ENCODE measurements at places on chromosomes 4 and X.

DNA sequence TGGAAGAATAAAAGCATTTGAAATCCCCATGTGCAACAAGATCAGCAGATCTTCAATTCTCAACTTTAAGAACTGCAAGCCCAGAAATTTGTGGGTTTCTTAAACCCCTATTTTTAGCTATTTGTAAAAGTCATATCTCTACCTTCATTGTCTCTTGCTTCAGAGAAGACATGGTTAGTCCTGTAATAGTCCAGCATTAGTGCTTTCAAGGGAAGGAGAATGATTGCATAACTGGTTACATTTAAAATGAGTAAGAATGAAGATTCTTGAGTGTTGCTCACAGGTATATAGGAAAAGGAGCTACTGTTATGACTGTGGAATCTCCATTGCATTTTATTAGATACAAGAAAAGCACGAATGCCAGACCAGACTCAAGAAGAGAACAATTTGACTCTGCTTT lies 84.0 kb downstream of the CCSER1 start:
- DNase-seq, result no peak

GRCh38 chr4:189049682-189050081 lies 891.0 kb upstream of the FRG1 start:
- no peak for DNase-seq

DNA sequence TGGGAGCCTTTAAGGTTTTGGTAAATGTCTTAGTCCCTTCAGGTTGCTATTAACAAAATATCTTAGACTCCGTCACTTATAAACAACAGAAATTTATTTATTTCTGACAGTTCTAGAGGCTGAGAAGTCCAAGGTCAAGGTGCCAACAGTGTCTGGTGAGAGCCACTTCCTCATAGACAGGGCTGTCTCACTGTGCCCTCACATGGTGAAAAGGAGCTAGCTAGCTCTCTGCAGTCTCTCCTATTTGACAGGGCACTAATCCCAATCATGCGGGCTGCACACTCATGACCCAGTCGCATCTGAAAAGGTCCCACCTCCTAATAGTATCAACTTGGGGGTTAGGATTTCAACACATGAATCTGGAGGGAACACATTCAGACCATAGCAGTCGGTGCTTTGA lies 63.4 kb upstream of the KLF3 start:
- DNase-seq, result no peak

GRCh38 chrX:140040386-140040785 lies 75.1 kb upstream of the CXorf66 start:
- no peak for DNase-seq

DNA sequence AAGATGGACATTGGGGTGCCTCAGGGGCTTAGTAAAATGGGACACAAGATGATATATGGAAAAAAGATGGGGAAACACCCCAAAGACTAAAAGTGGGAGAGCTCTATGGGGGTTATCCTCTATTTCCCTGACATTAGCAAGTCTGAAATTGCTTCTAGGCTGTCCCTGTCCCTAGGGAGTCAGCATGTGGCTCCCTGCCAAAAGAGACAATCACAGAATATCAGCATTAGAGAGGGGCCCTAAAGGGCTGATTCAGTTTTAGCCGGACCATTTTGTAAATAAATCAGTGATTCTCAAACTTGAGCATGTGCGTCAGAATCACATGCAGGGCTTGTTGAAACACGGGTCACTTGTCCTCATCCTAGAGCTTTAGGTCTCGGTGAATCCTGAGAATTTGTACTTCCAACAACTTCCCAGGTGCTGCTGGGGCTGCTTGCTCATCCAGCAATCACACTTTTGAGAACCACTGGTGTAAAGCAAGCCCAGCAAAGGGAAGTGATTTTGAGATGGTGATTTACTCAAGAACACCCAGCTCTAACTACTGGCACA lies 165.3 kb upstream of the DGKK start:
- no peak for DNase-seq

- DNase-seq, result no peak
These were observed 71.0 kb upstream of the UGT8 start for GRCh38 chr4:114527637-114528036.
